NCI-H748 treated with DMSO at 0.1 percent for 48 hours (cell line): ENCODE measurements at places on chromosomes 11 and 22.

GRCh38 chr11:102886999-102887398, 12.2 kb upstream of the MMP12 start:
- DNase-seq = no peak

GRCh38 chr11:74033046-74033445, 24.2 kb upstream of the UCP3 start:
- no peak for DNase-seq

- no peak for DNase-seq
Measured at GRCh38 chr11:437228-437870, 4.5 kb downstream of the ANO9 start.

DNA sequence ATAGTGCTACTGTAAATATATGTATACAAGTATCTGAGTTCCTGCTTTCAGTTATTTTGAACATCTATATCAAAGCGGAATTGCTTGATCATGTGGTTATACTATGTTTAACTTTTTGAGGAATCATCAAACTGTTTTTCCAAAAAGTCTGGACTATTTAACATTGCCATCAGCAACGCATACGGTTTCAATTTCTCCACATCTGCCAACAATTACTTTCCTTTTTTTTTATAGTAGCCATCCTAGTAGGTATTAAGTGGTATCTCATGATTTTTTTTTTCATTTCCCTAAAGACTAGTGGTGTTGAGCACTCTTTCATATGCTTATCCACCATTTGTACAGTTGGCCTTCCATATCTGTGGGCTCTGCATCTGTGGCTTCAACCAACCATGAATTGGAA, 1.3 kb upstream of the UBE4A start:
- DNase-seq = no peak

DNA sequence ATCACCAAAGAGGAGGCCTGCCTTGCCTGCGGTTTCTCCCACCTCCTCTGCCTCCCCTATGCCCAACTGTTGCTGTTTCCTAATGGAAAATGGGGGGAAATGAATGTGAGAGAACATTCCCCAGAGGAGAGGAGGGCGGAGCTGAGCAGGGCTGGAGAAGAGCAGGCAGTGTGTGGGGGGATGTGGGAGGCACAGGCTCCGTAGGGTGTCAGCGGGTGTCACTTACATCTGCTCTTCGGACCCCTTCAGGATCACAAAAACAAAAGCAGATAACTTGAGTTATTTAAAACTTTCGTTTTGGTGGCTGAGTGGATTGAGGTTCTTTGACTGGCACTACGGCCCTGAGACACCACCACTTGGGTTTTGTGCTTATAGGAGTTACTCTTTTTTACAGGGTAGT, 93.8 kb downstream of the CEP164 start:
- no peak for DNase-seq

GRCh38 chr11:58926695-58927094, 12.6 kb upstream of the GLYATL1 start:
- no peak for DNase-seq

DNA sequence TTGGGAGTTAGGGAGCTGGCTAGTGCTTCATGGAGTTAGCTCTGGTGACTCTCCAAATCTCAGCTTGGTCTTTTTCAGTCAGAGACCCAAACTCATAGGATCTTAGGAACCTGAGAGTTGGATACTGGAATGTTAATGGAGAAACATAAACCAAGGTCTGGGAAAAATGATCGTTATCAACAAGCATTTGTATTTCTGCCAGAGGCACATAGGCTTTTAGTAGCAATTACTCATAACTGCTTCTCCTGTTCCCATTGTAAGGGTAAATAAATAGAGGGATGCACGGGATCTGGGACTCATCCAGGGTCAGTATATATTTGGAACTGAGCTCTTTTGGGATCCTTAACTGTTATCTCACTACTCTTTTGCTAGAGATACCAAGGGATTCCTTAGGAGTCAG, 4.8 kb downstream of the BARX2 start:
- no peak for DNase-seq

DNA sequence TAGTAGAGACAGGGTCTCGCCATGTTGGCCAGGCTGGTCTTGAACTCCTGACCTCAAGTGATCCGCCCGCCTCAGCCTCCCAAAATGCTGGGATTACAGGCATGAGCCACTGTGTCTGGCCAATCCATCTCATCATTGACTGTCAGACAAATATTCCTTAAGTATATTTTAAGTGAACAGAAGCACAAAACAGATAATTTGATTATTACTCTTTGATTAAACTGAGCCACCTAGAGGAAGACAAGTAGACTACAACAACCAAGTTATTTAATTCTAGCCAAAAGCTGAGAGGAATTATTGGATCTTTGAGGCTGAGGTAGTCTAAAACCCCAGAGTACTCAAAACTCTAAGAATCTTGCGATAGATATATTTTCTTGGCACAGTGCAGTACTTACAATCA, 1.2 kb downstream of the ACRV1 start:
- DNase-seq = no peak

DNA sequence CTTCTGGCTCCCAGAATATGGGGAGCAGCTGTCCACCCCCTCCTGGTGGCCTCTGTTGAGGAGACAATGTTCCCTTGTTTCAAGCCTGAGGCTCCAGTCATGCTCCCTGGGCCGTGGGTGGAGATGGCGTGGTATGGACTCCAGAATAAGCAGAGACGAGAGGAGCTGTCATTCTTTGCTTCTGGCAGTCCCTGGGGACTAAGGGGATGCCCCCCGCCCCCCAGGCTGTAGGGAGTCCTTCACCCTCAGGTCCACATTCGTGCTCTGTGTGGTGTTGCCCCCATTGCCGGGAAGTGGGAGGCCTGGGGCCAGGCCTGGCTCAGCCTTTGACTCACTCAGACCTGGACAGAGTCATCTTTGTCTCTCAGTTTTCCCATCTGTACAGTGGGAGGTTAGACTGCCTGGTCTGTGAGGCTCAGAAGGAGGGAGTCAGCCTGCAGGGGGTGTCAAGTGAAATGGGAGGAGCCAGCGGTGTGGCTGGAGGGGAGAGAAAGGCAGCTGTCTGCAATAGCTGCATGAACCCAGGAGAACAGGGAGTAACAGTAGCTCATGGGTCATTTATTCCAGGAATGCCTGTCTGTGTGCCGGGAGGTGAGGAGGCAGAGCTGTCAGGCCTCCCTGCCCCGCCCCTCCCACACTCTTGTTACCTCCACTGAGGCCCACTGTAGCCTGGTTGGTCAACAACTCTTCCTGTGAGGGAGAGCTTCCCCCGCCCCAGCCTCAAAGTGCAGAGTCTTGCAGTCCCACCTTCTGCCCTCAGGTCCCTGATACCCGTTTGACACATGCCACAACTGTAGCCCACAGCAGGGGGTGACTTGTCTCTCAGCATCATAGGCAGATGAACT, 6.3 kb downstream of the ARHGEF17 start:
- DNase-seq = no peak

DNA sequence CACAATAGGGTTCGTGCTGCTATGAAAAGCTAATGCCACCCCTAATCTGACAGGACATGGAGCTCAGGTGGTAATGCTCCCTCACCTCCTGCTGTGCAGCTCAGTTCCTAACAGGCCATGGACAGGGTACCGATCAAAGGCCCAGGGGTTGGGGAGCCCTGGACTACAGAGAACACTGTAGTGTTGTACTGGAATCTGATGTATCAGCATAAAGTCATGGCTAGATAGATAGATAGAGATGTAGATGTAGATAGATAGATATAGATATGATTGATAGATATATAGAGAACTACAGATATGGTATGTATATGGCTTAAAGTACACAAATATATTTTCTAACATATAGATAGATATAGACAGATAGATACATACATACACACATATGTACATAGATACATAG, 112.3 kb upstream of the MPPED2 start:
- no peak for DNase-seq

GRCh38 chr22:43081968-43082367, 7.2 kb downstream of the TTLL1 start:
- no peak for DNase-seq

GRCh38 chr11:128949791-128950454, 7.3 kb upstream of the TP53AIP1 start:
- DNase-seq = no peak
